ENCODE measurements at places on chromosomes 1 and 21.

DNA sequence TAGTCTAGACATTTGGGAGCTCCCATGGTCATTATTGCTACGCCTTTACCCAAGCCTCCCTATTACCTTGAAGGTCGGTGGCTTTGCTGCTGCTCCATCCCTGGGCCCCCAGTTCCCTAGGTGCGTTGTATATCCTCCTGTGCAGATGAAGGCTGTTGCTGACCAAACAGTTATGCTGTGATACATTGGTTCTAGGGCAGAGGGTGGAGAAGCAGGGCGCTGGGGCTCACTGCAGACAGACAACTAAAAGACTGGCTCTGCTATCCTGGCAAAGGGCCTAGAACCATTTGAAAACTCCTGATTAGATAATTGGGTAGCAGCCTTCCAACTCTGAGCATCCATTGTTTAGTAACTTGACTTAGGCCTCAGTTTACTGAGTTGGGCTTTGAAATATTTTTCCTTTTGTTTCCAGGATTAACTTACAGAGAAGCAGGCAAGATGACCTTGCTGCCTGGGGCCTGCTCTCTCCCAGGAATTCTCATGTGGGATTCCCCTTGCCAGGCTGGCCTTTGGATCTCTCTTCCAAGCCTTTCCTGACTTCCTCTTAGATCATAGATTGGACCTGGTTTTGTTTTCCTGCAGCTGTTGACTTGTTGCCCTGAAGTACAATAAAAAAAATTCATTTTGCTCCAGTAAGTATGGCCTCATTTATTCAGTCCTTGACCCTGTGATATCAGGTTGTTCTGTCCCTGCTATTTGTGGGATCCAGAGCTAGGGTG lies 15.5 kb downstream of the CHI3L2 start:
- DNase-seq: no peak

DNA sequence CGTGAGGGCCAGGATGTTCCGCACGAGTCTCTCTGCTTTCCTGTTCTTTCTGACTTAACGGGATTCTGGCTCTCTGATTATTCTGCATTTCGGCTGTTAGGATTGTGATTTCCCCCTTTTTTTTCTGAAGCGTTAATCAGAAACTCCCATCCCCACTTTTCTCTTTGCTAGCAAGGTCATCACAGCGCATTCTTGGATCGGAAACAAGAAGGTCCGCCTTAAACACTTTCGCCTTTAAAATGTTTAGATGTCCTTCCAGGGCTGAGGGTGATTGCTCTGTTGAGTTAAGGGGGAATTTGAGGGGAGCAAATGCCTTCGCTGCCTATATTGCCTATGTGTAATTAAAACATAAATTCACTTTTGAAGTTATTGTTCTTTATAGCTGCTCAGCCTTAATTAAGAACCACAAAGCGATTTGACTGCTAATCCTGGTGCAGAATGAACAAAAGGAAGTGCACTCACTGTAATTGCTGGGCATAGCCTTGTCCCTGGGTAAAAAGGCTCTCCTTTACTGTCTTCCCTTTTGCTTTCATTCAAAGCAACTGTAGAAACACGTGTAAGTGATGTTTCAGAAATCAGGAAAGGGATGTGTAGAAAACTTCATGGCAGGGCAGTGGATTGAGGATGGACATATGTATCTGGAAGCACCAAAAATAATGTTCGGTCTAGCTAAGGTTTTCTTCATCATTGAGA lies 1.2 kb downstream of the LAMC1 start:
- DNase-seq: no peak

- no peak for DNase-seq
Observed at GRCh38 chr1:101241485-101242225, 4.8 kb downstream of the S1PR1 start.

DNA sequence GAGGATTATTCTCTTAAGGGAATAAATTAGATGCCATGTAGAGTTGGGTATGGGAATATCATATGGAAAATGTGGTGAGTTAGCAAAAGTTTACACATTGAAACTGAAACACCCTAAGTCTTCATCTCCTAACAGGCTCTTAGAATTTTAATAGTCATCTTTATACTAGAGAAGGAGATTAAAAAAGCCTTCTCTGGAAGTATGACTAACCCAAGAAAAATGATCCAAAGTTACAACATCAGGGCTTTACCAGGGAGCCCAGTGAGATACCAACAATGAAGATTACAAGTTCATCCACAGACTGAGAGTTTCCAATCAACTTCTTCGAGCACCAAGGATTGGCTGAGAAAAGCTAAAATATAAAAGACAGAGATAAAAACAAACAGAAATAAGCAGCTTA lies 70.0 kb upstream of the KIAA0040 start:
- no peak for DNase-seq

GRCh38 chr1:109307274-109308021 lies 637 bp upstream of the MYBPHL start:
- no peak for DNase-seq

GRCh38 chr1:104402178-104402577 lies 652.5 kb downstream of the AMY1C start:
- no peak for DNase-seq

GRCh38 chr21:31866077-31866511 lies 6.7 kb upstream of the HUNK start:
- DNase-seq: peak; percentile 88

- no peak for DNase-seq
Observed at GRCh38 chr1:56472860-56473259, 106.5 kb downstream of the PLPP3 start.

- DNase-seq: no peak
Observed at GRCh38 chr1:34488080-34488708, 266.7 kb upstream of the GJB5 start.

- DNase-seq: no peak
Observed at GRCh38 chr1:235375919-235376605, 8.8 kb downstream of the TBCE start.

DNA sequence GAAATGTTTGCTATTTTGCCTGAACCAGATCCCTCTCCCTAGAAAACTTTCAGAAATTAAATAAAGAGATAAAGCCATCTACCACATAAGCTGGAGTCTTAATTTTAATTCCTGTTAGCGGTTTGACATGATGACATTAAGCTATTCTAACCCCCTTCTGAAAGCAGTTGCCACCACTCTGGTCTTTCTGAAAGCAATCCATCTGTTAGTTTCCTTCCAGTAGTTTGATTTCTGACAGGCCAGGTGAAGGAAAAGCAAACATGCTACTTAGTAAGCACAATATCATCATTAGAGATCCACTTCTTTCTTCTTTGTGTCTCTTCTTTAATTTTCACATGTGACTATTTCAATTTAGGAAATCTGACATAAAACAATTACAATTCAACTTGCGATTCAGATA lies 39.9 kb downstream of the RGL1 start:
- DNase-seq: no peak

DNA sequence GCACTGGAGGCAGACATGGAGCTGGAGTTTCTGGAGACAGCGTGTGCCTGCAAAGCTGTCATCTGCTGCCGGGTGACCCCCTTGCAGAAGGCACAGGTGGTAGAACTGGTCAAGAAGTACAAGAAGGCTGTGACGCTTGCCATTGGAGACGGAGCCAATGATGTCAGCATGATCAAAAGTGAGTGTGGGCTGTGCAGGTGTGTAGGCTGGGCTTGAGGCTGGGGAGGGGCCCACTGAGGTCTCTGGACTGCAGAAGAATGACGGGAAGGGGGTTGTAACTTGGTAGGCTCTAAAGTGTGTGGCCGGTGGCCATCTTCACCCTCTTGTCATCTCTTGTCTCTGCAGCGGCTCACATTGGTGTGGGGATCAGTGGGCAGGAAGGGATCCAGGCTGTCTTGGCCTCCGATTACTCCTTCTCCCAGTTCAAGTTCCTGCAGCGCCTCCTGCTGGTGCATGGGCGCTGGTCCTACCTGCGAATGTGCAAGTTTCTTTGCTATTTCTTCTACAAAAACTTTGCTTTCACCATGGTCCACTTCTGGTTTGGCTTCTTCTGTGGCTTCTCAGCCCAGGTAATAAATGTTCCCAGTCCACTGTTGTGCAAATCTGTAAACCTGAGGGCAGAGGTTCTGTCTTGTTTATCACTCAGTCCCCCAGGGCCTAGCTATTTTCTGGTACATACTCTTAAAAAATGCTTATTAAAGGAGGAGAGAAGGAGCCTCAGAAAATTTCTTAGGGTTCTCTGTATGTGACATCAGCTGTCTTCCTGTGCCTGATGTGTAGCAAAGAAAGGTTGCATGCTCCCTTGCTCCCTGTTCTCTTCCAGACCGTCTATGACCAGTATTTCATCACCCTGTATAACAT lies 19.9 kb downstream of the ATP8B2 start:
- no peak for DNase-seq

GRCh38 chr1:200794506-200795065 lies 55.9 kb downstream of the CAMSAP2 start:
- no peak for DNase-seq

- no peak for DNase-seq
Observed at GRCh38 chr21:34892209-34892608, 156.9 kb downstream of the RUNX1 start.

DNA sequence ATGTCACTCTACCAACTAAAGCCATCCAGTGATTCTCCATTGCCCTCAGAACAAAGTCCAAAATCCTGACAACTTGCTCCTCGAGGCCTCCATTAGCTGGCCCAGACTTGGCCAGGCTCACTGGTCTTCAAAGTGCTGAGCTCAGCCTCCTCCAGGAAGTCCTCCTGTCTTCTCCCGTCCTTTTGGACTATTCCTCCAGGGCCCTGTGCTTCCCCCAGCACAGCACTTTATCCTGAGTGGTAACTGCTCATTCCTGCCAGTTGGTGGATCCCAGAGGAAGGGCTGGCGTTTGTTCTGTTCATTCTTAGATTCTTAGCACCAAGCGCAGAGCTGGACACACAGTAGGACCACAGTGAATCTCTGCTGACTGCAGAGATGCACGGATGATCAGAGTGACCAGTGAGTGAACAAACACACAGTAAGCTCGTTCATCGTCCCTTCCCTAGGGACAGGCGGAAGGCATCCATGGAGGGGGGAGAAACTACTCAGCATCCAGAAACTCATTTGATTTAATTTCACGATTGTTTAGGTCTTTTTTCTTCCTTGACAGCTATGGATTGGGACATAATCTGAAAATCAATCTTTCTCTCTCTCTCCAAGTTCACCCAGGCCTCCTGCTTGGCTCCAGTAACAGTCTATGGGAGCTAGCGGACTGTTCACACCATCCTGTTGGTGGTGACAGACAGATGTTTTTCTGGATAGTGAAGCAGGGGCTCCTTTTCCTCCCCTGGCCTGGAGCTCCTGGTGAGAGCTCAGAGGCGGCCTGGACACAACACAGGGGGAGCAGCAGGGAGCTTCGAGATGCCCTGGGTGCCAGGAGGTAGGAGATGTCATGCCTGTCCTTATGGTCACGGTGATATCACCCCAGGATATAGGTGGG lies 180.2 kb downstream of the PTPRU start:
- DNase-seq: no peak

DNA sequence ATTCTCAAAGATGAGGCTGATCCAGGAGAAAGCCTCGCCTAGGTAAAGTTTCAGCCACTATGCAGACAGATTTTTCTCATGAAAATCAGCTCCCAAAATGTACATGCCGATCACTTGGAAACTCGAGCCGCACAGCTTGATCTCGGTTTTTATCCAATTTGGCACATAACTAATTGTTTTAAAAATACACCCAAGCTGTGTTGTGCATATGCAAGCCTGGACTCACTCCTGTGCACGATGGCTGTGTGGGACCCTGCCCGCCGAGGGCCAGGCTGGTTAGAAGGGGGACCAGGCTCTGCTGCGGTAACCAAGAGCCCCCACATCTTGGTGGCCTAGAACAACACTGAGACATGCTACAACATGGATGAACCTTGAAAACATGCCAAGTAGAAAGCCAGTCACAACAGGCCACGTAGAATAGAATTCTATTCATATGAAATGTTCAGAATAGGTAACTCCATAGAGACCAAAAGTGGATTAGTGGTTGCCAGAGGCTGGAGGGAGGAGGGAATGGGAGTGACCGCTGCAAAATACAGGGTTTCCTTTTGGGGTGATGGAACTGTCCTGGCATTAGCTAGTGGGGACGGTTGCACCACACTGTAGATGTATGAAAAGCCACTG lies 16.1 kb upstream of the LDLRAP1 start:
- no peak for DNase-seq

- DNase-seq: no peak
Observed at GRCh38 chr1:17053086-17053684, 647 bp downstream of the SDHB start.

DNA sequence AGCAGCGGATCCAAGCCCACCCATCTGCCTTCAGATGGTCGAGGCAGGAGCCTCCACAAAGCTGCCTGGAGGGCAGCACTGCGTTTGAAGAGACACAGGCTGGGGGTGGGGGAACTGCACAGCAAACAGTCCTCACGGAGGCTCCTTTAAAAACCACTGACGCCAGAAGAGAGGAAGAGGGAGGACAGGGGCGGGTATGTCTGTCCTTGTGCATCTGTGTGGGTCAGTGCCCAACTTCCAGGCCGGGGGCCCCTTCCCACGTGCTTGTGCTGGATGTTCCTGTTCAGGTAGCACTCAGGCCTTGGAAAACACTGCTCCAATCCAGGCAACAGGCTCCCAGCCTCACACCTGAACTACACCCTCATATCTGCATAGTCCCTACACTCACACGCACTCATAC lies 7.7 kb downstream of the AHDC1 start:
- DNase-seq: no peak

DNA sequence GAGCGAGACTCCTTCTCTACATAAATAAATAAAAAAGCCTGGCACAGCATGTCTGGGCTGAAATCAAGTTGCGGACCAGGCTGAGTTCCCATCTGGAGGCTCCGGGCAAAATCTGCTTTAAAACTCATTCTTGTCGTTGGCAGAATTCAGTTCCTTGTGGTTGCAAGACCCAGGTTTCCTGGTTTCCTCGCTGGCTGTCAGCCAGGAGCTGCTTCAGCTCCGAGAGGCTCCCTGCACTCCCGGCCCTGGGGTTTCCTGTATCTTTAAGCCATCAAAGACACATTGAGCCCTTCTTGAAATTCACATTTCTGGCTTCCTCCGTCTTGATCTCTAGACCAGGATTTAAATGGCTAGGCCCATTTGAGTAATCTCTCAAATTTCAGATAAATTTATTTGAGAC lies 20.6 kb upstream of the SCCPDH start:
- DNase-seq: no peak

DNA sequence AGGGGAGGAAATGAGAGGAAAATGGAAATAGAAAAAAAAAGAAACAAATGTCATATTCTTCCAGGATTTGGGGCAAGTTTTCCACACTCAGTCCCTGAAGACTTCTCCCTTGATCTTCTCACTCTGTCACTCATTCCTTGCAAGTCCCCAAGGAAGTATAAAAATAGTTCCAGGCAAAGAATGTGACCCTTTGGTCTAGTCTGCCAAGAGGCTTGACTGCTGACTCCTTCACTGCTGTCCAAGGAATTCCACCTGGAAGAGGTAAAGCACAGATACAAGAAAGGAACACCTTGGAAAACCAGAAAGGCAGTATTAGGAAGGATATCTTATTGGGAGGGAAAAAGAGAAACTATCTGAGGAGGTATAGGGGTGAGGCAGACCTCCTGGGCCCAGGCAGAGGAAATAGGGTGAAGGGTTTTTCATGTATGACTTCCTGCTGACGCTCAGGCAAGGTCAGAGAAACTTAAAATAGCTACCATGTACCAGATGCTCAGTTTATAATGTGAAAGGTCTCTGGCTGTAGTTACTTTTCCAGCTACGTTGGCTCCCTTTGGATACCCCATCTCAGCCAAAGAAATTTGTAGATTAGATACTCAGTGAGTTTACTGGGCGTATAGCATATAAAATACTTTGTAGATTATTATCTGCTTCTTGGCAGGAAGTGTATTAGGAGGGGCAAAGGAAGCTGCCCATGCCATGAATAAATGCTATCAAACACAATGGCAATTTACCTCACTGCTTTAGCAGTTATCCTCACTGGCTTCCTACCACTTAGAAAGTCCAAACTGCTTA lies 2.0 kb upstream of the GJA5 start:
- DNase-seq: no peak
